Effector CD4-positive, alpha-beta T cell (primary cell): ENCODE measurements at places on chromosomes 16 and 17.

- DNase-seq = no peak
These were observed 35.4 kb upstream of the TMC5 start for GRCh38 chr16:19382084-19382801.

GRCh38 chr17:55500103-55500502, 11.1 kb downstream of the SMIM36 start:
- no peak for DNase-seq

DNA sequence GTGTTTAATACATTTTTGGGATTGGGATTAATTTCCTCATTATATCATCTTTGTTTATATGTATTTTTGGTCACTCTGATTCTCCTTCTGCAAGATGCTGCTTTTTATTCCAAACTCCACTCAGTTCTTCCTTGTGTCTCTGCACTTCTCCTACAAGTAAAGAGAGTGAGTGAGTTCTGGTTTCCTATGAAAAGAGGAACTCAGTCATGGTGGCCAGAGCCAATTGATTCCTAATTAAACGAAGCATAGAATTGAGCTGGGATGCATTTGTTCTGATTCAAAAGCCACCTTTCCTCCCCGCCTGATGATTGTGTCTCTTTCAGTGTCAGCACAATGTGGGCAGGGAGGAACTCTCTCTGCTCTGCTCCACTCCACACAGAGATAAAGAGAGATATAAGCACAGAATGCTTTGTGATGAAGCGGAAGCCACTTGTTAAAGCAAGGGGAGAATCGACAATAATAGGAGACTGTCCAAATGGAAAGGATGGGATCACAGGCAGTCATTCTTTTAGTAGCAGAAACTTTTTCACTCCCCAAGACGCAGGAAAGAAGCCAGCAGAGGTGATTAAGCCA, 121.3 kb upstream of the GOT2 start:
- no peak for DNase-seq

DNA sequence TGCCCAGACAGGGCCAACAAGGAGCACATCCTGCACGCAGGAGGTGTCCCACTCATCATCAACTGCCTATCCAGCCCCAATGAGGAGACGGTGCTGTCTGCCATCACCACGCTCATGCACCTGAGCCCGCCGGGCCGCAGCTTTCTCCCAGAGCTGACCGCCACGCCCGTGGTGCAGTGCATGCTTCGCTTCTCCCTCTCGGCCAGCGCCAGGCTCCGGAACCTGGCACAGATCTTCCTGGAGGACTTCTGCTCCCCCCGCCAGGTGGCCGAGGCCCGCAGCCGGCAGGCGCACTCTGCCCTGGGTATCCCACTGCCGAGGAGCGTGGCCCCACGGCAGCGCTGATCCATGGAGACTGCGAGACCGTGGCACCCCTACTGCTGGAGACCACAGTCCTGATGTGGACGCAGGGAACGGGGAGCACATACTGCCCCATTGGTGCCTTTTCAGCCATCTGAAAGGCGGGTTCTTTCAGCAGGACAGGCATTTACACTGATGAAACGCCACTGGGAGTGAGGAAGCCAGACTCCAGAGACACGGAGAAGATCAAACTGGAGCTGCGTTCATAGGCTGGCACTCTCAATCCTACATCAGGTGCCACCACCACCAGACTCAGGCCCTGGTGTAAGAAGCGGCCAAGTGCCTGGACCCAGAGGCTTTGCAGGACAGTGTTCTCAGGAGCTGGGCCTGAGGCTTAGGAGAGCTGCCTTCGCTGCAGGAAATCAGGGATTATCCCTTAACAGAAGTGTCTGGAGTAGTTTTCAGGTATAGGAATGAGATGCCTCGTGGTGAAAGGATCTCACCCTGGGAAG, 2.6 kb downstream of the NT5C start:
- no peak for DNase-seq

DNA sequence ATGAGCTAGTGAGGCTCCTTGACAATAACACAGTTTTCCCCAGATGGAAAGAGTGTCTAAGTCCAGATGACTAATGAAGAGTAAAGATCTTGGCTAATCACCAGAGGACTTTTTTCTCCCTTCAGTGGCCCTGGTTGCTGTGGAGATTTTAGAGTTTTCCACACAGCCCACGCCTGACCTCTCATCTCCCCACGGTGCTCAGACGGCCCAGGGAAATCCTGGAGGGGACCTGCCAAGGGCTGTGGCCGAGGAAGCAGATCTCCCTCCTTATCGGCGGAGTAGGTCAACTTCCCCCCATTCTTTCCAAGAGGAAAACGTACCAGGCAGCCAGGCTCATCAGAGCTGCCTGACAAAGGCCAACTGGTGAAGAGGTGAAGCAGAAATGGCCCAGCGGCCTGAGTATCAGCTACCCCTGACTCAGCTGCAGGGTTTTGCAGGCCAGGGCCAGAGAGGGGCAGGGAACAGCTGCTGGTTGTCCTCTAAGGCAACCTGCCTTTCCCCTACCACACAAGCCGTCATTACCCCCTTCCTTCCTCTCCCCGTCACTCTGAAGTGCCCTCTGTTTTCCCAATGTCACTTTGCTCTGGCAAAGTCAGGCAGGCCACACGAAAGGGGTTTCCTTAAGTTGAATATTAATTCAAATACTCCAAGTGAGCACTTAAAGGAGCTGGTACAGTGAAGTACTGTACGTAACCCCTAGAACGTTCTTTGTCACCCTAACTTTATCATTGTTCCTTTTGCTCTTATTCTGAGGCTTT, 140.2 kb upstream of the ADAMTS18 start:
- DNase-seq = no peak

GRCh38 chr17:81393684-81394376, 1.4 kb upstream of the BAHCC1 start:
- no peak for DNase-seq

GRCh38 chr17:8146381-8147140, 5.6 kb downstream of the PER1 start:
- DNase-seq = no peak

DNA sequence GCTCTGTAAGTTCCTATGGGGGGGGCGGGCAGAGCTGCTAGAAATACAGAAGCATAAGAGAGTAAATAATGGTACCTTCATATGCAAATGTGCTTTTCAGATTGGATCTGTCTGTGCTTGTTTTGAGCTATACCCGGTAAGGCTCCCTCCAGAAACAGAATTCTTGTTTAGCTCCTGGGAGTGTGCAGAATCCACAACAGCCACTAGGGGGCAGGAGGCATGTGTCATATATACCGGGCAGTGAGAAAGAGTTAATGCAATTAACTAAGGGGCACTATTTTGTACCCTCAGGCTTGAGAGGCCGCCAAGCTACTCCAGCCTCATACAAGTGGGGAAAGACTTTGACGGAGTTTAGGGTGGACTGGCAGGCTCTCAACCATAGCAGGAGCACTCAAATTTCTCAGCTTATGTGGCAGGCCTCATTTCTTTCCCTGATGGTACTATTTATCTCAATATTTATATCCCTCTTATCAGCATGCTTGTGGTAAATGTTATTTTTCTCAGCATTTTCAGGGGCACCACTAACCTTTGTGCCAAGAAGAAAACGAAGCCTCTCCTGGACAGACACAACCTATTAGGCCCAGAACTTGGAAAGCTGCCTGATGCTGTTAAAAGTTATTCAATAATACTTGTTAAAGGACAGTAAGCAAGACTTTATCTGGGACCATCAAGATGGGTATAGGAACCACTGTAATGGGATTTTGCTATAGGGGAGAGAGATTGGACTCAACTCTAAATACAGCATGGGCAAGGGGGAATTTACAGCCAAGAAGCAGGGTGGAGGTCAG, 10.7 kb upstream of the CENPV start:
- DNase-seq = peak; percentile 62

GRCh38 chr16:58510776-58511628, 4.3 kb upstream of the SETD6 start:
- DNase-seq = no peak

- no peak for DNase-seq
These were observed 4.8 kb downstream of the CD2BP2 start for GRCh38 chr16:30350134-30350871.

DNA sequence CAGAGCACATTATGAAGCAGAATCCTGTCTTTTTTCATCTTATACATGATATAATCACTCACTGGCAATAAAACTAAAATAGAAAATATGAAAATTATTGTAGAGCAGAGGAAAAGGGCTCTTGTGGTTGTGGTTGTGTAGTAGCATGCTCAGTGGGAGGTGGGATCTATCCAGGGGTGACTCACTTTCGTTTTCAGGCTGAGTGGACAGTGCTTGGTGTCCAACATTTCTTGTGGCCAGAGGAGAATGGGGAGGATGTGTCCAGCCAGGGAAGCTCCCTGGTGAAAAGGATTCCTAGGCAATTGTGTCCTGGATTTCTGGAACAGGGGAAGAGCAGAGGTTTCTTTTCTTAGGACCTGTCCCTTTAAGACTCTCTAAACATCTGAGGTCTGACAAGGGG, 31.9 kb upstream of the CPHXL start:
- no peak for DNase-seq

DNA sequence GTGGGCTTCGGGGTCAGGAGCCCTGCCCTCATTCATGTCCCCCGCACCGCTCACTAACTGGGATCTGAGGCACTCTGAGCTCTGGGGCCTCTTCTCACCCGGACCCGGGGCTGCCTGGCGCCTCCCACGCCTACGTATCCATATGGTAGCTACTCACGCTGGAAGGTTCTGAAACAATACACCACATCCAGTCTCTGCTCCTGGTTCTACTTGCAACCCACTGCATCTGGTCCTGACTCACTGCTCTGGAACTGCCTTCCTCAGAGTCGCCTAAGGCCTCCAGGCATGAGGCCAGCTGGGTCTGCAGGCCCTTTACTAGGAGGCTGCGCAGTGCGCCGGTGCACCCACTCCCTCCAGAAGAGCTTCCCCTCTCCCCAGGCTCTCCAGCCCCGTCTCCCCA, 18.1 kb downstream of the USP36 start:
- no peak for DNase-seq

GRCh38 chr16:4283939-4284338, 11.1 kb upstream of the TFAP4 start:
- no peak for DNase-seq

- peak; percentile 80 for DNase-seq
These were observed 664 bp downstream of the HBQ1 start for GRCh38 chr16:180681-181564.

DNA sequence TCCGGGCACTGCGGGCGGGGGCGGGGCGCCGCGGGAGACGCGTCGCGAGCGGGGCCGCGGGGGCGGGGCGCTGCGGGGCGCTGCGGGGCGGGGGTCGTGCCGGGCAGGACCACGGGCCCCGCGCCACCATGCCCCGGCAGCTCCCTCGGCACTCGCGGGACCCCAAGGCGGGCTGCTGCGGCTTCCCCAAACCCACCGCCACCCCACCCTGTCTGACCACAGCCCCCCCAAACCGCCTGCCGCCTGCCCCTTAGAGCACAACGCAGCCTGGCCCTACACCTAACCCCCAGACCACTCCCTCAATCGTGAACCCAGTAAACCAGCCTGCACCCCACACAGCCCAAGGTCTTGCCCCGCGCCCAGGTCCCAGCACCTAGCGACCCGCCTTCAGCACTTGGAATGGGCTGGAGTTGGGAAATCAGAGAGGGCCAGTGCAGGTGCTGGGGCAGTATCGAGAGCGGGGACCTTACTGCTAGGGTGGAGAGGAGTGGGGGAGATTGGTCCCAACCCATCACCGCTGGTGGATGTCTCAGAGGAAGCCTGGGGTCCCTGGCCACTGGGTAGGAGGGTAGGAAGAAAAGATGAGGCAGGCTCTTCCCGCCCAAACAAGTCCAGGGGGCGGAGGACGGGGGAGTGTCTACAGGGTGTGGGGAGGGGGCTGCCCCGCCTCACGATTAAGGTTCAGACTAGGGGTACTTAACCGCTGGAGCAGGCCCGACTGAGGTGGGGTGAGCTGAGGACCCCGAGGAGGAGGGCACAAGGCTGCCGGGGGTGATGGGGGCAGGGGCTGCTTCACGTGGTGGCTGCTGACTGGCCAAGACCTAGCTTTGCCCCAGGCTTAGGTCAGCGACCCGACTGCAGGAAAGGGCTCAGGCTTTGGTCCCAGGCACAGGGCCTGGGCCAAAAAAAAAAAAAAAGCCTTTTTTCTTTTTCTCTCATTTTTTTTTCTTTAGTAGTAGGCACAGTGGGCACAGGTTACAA, 539 bp upstream of the VAMP2 start:
- DNase-seq = peak; percentile 6

DNA sequence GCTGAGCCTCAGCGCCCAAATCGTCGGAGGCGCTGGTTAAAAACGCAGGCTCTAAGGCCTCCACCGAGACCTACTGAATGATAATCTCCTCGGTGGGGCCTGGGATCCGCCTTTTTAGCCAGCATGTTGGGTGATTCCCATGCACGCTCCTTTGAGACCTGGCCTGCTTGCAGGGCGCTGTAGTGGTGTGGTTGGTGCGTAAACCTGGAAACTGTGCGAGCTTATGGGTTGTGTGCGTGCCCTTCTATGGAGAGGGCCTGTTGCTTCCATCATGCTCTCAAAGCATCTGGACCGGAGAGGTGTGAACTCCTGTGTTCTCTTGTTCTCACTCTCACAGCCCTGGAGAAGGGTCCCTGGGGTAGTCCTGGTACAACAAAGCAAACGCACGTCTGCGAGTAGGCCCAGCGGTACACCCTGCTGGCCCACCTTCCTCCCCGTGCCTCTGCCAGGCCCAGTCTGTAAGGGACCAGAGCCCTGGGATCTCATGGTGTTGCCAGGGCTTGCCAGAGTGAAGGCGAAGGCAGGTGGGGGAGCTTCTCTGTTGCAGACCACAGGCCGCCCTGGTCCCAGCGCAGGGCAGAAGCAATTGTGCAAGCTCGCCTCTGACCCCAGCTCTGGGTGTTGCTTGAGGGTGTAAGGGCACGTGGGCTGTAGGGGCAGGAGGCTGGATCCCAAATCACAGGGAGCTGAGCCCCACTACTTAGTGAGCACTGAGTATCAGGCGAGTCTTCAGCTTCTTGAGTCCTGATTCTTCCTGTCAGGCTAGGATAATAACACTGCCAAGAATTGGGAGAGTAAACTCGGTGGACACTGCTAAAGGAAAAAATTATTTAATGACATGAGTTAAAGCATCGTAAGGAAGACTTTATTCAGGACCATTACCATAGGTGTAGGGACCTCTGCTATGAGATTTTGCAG, 879 bp upstream of the LRRC75A start:
- DNase-seq = no peak

GRCh38 chr17:9052921-9053320, 31.6 kb downstream of the NTN1 start:
- no peak for DNase-seq

DNA sequence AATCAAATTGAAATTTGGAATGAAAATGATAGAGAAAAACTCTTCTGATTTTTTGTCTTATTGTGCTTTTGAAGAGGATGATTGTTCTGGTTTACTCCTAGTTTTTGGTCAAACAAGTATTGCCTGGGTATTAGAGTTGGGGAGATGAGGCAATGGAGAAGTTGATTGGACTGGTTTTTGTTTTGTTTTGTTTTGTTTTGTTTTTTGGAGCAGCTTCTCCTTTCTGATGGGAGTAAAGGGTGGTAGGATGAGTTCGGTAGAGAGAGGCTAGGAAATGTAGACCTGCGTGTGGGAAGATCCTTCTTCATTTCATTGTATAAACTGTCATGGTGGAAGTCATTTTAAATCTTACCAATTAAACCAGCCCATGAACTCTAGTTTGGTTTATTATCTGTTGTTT, 17.7 kb downstream of the ATP6V0A1 start:
- no peak for DNase-seq
